ENCODE measurements at places on chromosomes 1 and 21.

GRCh38 chr1:230824551-230824918, 43.8 kb downstream of the C1orf198 start:
- no peak for DNase-seq

GRCh38 chr1:180136331-180136967, 18.2 kb upstream of the QSOX1 start:
- no peak for DNase-seq

GRCh38 chr1:32273391-32274208, 18.3 kb upstream of the HDAC1 start:
- no peak for DNase-seq

DNA sequence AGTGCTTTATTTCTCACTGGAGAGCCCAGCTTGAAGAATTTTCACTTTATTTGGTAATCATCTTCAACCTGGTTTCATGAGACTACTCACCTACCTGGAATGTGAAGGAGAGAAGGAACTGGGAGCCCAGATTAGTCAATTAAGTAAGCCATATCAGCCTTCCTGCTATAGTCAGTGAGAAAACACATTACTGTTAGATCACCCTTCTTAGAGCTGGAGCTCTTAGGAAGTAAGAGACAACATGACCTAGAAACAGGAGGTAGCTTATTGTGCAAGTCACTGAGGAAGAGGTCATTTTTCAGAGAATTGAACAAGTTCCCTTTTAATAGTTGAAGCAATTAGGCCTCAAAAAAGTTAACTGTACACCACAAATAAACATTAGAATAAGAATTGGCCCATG, 49.2 kb upstream of the TEKT2 start:
- no peak for DNase-seq

DNA sequence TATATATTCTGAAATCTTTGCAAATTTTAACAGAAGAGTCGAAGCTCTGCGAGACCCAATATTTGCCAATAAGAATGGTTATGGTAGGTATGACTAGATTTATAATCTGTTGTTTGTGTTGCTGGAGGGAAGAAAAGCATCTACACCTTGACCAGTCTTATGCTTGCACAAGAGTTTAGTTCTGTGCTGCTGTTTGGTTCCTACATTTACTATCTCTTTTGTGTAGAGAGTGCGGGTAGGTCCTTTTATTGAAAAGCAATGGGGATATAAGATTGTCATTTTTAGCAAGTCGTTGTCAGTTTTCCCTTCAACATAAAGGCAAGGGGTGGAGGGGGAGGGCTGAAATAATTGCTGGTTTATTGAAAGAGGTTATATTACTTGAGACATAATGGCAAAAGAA, 396 bp downstream of the ELAVL4 start:
- DNase-seq: no peak

DNA sequence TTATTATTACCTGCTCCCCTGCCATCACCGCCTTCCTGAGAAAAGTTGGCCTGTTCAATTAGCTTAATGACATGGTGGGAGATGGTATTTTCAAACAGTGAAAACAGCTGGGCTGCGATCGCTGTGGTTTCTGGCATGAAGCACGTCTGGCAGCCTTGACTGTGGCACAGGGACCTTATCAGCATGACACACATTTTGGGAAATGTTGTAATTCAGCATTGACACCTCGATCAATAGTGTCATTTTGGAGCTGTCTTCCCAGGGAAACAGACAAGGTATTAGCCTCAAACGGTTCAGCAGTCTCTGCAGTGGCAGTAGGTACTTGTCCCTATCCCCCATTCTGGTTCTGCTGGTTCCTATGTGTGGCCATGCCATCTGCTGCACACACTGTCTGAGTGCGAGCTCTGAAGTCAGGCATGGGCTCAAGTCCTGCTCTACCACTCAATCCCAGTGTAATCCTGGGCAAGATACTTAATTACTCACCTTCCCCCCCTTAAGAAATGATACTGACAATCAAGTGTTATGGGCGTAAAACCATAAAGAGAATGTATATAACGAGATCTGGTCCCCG, 154.5 kb upstream of the KCND3 start:
- no peak for DNase-seq

- DNase-seq: peak; percentile 37
Observed at GRCh38 chr1:235642011-235642942, 7.3 kb downstream of the GNG4 start.

DNA sequence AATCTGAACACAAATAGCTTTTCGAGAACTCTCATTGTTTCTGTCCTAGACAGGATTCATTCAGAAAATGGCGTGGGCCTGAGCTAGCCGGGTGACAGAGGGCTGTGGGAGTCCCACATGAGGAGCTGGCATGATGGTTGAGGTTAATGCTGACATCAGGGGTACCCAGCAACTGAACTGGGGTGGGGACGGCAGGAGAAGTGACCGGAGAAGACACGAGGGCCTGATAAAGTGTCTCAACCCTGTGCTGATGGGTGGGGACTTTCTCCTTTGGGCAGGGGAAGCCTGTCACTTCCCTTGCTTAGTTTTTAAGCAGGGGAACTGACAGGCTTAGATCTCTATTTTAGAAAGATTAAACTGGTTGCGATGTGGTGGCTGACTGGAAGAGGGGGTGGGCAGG, 14.6 kb downstream of the CHIT1 start:
- DNase-seq: no peak

DNA sequence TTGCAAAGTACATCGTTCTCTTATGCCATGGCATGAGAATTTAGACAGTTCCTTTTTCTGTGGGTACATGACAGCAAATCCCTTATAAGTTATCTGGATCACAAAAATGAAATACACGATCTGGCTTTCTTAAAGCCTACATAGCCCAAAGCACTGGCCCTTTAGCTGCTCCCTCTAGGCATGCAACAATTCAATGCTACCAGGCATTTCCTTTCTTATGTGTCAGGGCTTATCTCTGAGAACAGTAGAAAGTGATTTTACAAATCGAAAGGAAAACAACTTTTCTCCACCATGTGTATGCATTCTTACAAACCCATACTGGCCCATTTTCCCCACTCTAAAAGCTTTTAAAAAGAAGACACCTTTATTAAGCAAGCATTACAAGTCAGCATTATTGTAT, 139.7 kb downstream of the GRIK1 start:
- DNase-seq: no peak

DNA sequence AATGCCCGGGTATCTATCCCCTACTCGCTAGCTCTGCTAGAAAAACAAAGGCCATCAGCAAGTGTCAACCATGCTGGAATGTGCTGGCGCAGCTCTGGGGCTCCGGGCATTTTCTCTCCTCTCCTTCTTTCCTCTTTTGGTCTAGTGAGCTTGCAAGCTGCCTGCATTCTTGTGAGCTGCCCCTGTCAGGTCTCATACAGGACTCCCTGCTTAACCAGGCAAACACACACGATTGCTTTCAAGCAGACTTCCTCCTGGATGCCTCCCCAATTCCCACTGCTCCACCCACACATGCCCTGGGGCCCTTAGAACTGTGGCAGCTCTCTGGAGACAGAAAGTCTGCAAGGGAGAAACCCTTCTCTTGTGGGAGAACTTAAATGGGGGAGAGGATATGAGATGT, 35.7 kb upstream of the SUCO start:
- DNase-seq: no peak

- DNase-seq: no peak
Observed at GRCh38 chr1:72051538-72051937, 230.8 kb downstream of the NEGR1 start.

- DNase-seq: no peak
Observed at GRCh38 chr21:42025376-42026081, 15.4 kb upstream of the ZBTB21 start.

GRCh38 chr1:231153726-231154125, 8.1 kb upstream of the TRIM67 start:
- no peak for DNase-seq

- DNase-seq: no peak
Observed at GRCh38 chr1:51679435-51679834, 62.5 kb downstream of the OSBPL9 start.

- no peak for DNase-seq
Observed at GRCh38 chr1:187009320-187009719, 180.6 kb downstream of the PLA2G4A start.

DNA sequence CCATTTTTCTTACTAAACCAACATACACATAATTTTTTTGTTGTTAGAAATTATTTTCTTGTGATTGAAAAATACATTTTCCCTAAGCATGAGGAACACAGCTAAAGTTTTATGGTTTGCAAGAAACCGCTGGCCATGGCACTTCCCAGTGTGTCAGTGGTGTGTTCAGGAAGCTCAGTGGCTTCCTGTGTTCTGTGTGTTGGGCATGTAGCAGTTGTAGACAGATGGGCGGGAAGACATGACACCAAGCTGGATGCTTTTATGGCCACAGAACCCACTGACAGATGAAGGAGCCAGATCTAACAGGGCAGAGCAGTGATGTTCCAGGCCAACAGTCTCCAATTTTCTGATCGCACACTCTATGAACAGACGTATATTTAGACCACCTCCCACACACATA, 119.8 kb downstream of the GALNT2 start:
- no peak for DNase-seq

DNA sequence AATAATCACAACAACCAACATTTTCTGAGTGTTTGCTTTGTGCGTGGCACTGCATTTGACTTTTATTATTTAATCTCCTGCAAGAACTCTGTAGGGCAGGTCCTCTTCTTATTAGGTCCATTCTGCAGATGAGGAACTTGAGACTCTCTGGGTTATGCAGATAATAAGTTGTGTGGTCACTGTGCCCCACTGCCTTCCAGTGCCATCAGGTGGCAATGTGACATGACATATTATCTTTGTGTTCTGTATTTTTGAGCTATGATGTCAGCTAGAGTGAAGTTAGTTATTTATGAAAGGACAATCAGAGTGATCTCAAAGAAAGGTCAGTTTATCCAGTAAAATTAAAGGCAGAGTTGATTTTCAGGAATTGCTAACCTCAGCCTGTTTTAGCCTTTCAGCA, 196.0 kb downstream of the FMN2 start:
- DNase-seq: no peak

DNA sequence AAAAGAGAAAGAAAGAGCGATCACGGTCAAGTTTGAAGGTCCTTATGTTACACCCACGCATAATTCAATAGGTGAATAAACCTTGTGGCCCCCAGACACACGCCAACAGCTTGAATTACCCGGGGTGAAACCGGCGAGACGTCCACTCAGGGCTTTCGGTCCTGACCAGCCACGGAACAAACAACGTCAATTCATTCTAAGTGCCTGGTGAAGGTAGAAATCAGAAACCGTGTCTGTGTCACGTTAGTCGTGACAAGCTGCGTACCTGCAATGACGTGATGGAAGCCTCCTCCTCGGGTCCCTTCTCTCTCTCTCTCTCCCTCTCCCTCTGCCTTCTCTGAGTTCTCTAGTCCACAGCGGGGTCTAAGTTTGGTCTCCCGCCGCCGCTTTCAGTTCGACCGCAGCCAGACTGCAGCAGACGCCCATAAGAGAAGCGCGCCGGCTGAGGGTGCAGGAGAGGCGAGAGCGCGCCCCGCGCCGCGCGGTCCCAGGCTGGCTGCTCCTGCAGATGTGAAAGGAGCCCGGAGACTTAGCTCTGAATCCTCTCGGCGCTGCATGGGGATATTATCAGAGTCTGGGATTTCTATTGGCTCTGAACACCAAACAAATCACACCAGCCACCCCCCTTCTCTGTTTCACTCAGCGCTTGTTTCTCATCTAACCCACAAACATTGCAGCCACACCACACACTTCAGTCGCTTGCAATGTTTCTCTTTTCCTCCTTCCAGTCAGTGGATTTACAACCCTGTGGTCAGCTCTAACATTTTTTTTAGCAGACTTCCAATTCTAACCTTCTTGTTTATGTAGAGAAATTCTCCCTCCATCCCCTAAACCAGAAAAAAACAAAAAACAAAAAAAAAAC, at the start of gene GREM2:
Gene GREM2, minus strand, starts transcription at position 537 of the 862 bp plus-strand sequence. CDS start 118,680 bp downstream, outside the sequence.
- peak; percentile 72 for DNase-seq

- DNase-seq: no peak
Observed at GRCh38 chr1:52530563-52531144, 22.2 kb downstream of the TUT4 start.

DNA sequence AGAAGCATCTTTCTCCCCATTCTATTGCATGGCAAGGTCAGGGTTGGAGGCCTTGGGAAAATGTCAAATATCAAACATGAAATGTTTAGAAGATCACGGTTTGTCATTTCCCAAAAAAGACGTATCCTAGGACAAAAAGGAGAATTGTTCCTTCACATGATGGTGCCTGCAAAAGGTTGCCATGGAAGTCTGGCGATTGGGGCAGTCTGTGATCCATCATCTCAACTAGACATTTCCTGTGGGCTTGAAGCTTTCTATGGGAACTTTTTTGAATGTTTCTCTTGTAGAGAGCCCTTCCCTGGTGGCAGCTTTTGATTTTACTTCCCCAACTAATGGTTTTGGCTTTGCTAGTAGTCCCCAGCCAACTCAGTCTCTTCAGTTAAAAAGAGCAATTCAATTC, 106.3 kb downstream of the TGFB2 start:
- no peak for DNase-seq

GRCh38 chr1:219751870-219752507, 139.1 kb upstream of the ZC3H11B start:
- no peak for DNase-seq

- no peak for DNase-seq
Observed at GRCh38 chr1:22875841-22876240, 96.8 kb downstream of the LACTBL1 start.

DNA sequence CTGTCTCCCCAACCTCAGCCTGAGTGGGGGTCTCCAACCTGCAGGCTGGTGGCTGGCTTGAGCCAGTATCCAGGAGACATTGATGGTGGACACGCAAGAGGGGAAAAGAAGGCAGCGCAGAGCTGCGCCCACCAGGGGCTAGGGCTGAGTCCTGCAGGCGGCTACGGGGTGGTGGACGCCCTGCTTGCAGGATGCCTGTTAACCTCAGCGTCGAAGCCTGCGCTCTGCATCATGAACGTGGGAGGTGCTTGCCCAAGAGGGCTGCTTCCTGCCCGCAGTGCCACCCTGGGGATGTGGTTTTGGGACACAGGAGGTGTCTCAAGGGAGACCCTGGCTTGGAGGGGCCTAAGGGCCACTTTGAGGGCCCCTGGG, 11.6 kb downstream of the CFAP410 start:
- DNase-seq: no peak

DNA sequence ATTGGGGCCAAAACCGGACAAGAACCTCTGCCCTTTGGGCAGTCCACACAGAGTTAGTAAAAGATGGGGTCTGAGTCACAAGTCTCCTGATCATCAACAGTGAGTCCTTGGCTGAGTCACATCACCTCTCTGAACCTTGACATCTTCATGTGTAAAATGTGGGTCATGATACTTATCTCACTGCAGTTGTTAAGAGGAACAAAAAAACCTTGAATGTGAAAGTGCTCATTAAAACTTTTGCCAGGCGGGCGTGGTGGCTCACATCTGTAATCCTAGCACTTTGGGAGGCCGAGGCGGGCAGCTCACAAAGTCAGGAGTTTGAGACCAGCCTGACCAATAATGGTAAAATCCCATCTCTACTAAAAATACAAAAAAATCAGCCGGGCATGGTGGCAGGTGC, 15.7 kb downstream of the S100A16 start:
- DNase-seq: no peak

DNA sequence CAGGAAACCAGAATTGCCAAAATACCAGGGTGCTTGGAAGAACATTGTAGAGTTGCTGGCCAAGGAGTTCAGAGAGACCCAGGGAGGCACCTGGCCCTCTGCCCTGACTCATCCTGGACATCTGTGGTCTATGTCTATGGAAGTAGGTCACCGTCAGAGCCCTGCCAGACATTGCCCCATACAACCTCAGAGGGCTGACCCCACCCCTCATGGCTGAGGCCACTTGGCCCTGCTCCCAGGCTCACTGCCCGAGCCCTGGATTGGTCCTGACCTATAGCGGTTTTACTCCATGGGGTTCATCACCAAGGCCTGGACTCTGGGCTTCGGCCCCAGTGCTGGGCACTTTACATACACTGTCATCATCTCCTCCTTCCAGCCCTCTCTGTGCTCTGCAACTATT, 233.1 kb downstream of the PTPRU start:
- DNase-seq: no peak
